ENCODE measurements at places on chromosomes 5 and 9.

GRCh38 chr5:126811515-126812198 lies 34.7 kb downstream of the LMNB1 start:
- DNase-seq: no peak

- DNase-seq: no peak
Observed at GRCh38 chr5:131984956-131985665, 26.3 kb downstream of the ACSL6 start.

DNA sequence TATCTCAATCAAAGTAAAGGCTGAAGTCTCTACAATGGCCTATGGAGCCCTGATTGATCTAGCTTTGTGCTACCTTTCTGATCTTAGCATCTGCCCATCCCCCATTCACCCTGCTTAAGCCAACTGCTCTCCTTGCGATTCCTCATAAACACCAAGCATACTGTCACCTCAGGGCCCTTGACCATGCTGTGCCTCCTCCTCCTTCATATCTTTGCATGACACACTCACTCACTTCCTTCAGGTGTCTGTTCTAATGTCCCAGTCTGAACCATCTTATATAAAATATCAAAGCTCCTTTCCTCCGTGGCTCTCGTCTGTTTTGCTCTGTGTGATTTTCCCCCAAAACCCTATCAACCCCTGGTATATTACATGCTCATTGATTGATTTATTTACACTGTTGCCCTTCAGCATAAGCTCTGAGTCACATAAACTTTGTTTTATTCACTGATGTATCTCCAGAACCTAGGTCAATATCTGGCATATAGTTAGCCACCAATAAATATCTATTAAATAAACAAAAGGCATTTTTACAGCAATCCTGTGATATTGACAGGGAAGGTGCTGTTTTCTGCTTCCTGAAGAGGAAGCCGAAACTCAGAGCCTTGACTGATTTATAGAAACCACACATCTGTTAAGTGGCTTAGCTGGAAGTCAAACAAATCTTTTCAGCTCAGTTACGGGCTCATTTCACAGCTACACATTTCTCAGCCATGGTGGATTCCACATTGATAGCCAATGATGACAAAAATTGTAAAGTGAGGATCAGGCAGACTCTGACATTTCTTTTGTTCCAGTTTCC lies 103.6 kb downstream of the BOD1 start:
- no peak for DNase-seq

GRCh38 chr5:66642538-66642937 lies 46.3 kb downstream of the MAST4 start:
- DNase-seq: no peak

GRCh38 chr5:149732324-149733128 lies 2.4 kb downstream of the PPARGC1B start:
- no peak for DNase-seq

GRCh38 chr5:82601077-82601476 lies 322.9 kb upstream of the RPS23 start:
- DNase-seq: peak; percentile 52
